Suprapubic skin (tissue), 4 donors: ENCODE measurements at places on chromosomes 7 and 10. TPM values are rescaled to one million over a fixed set of nuclear protein-coding genes. Genes with fewer than 3 reads are reported as not detected.

FLNC gene
- 5.1 TPM for total RNA-seq

CPVL gene
- total RNA-seq, result 17.1 TPM

CHRM2 gene
- total RNA-seq, result not detected

LIPM gene
- 34.9 TPM for total RNA-seq

CTAGE4 gene
- 11.7 TPM for total RNA-seq

ATE1 gene
- 20.3 TPM for total RNA-seq

TRUB1 gene
- 16.4 TPM for total RNA-seq

C7orf33 gene
- total RNA-seq, result not detected

PNLIP gene
- not detected for total RNA-seq

NACAD gene
- 1.1 TPM for total RNA-seq

AKR1C8 gene
- total RNA-seq, result not detected

OPALIN gene
- not detected for total RNA-seq

LDB3 gene
- total RNA-seq, result 3.2 TPM

RBP4 gene
- total RNA-seq, result 16.2 TPM

DNA sequence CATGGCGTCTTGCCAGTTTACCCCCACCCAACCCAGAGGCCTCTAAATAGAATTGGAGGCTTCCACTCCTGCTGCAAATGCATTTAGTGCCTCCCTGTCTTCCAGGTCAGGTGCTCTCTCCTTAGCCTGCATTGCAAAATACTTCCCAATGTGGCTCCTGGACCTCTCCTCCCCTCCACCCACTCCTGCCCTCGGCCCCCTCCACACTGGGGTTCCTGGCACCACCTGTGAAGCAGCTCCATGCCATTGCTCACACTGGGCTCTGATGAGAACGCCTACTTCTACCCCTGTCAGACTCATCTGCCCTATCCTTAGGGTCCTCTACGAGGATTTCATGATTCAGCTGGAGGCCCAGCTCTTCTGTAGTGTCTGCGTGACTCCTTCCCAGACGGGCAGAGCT, 37.4 kb downstream of the C10orf120 start:
- peak; percentile 59 for DNase-seq

DNA sequence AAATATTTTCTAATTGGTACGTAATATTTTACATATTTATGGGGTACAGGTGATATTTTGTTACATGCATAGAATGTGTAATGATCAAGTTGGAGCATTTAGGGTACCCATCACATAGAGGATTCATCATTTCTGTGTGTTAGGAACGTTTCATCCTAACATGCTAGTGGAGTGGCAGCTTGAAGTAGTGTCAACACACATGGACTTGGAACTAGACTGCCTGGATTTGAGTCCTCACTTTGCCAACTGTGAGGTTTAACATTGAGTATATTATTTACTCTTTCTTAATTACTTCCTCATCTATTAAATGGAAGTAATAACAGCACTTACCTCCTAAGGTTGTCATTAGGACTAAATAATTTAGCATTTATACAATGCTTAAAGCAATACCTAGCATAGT, 241.9 kb downstream of the PLXDC2 start:
- no peak for DNase-seq

GRCh38 chr10:110901954-110902819, 16.8 kb downstream of the BBIP1 start:
- DNase-seq, result no peak

GRCh38 chr10:7558036-7558435, 108.7 kb downstream of the ITIH5 start:
- DNase-seq, result no peak

- peak; percentile 69 for DNase-seq
Measured at GRCh38 chr7:107506674-107507339, 37.0 kb downstream of the GPR22 start.

- no peak for DNase-seq
Measured at GRCh38 chr7:96311967-96312366, 9.9 kb downstream of the SLC25A13 start.

DNA sequence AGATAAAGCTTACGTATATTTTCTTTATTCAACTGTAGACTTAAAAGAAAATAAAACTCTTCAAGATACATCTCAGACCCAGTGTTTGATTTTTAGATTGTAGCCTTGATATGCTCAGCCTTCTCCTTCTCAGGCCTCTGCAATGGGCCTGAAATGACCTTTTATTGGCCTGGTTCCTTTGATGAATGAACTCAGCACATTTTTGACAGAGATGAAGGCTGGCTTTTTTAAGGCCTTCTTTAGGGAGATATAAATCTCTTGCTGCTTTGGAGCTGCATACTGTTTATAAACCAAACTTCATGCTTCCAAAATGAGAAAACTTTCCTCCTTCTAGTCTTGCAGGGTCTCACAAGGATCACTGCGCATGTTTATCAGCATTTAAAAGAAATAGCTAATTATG, 1049.8 kb downstream of the LRMDA start:
- no peak for DNase-seq

- DNase-seq, result no peak
Measured at GRCh38 chr7:132377015-132377414, 199.3 kb downstream of the PLXNA4 start.

DNA sequence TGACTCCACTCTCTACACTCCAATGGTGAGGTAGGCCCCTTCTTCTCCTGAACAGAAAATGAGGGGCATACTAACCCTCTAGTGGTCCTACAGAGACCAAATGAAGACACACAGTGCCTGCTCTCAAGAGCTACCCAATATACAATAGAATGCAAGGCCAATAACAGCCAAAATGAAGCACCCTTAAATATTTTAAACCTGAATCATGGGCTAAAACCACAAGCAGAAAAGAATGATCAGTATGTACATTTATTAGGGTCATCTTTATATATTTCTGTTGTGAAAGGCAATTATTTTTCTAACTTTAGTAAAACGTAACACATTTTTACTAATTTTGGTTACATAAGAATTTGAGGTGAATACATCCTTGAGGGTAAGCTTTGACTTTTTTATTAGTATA, 49.9 kb upstream of the COL1A2 start:
- DNase-seq, result no peak

DNA sequence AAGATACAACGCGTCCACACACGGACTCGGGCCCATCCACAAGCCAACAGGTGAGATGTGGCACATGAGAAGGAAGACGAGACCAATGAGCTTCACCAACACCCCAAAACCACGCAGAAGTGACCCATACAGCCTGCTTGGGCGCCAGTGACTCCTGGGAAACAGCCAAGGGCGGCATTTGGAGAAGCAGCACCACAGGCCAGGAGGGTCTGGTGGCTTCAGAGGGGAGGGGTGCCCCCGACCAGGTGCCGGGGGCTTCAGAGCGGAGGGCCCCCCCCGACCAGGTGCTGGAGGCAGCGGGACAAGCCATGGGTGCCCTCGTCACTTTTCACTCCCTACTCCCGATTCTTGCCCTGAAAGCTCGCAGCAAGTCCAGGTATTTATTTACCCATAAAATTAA, 140.1 kb downstream of the DIP2C start:
- no peak for DNase-seq

- DNase-seq, result no peak
Measured at GRCh38 chr7:155545348-155545747, 1.0 kb downstream of the CNPY1 start.

DNA sequence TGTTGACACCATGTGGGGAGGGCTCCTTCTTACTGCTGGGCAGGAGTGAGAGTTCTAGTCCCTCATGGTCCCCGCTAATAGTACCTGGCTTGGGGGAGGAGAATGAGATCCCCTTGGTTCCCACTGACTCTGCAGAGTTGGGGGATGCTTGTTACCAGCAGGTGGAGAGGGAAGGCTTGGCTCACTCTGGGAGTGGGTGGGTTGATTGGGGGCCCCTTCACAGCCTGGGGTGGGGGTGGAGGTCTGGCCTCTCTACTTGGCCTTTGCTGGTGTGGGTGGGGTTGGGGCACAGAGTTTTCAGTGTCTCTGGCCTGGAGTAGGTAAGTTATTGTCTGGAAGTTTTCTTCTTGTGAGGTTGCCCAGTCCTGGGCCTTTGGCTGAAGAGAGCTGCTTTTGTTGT, 31.9 kb downstream of the ADCY1 start:
- DNase-seq, result no peak

DNA sequence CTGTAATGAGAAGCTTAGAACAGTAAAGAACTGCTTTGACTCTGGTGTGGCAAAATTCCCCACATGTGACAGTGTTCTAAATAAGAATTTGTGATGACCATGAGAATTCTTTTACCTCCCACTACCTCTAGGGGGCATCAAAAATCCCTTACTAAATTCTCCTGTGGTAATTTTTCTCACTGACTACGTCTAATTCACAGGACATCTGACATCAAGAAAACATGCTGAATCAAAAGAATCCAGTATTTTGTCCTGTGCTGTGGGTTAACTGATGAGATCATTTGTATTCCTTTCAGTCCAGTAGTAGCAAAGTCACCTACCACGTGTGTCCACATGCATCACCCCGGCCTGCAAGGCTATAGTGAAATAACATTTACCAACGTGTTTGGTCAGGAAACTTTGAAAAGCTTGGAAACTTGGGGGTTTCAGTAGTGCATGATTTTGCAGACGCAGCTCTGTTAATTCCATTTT, 103.8 kb downstream of the ATE1 start:
- no peak for DNase-seq

- DNase-seq, result no peak
Measured at GRCh38 chr7:107446531-107446930, 23.3 kb upstream of the GPR22 start.

DNA sequence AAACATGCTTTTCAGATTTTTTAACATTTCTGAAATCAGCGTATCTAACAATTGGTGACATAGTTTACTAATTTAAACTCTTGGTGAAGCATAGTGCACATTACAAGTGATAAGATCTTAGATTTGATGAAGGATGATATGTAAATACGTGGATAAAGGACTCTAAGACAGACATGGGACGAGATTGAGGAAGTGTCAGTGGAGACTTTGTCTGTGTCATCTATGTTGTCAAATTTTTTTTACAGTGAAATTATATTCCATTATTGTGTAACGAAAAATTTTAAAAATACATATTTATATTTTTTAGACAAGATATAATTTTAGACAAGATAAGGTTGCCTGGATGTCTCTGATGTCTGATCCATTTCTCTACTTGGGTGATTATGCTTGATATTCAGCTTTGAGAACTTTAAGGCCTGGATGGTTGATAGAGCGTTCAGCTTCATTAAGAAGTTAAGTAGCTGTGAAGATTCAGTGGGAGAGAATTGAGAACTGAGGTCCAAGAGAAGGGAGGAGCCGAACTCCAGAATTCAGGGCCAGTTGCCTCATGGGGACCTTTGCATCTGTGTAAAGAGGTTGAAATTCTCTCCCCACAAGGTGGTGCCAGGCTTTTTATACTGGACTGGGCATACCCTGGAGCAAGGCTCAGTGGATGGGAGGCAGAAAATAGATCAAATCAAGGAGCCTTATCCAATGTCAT, 62.7 kb downstream of the KAT6B start:
- no peak for DNase-seq

DNA sequence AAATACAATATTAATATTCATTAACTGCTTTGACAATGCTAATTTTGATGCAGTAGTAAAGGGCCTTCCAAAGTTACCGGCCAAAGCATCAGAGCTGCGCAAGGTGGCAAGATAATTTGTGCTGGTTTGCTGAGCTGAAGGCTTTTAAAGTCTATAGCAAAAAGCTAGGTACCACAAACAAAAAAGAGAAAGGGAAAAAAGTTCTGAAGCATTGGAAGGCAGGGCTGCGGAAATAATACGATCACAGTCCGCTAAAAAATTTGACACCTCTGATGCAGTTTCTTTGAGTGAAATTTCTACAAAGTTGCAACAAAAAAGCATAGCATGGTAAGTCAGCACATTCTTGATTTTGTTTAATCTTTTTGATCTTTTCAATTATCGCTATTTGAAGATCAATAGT, 175.6 kb downstream of the TCF7L2 start:
- DNase-seq, result no peak

DNA sequence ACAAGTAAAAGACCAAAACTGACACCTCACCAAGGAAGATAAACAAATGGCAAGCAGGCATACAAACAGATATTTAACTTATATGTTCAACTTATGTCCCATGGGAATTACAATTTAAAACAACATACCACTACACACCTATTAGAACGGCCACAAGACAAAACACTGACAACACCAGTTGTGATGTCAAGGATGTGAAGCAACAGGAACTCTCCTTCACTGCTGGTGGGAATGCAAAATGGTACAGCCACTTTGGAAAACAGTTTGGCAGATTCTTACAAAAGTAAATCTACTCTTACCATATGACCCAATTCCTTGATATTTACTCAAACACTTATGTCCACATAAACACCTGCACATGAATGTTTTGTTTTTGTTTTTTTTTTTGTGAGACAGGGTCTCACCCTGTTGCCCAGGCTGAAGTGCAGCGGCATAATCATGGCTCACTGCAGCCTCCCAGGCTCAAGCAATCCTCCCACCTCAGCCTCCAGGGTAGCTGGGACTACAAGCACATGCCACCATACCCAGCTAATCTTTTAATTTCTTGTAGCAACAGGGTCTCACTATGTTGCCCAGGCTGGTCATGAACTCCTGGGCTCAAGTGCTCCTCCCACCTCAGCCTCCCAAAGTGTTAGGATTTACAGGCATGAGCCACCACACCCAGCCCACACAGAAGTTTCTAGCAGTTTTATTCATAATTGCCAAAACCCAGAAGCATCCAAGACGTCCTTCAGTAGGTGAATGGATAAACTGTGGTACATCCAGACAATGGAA, 27.3 kb downstream of the HERC4 start:
- DNase-seq, result no peak

GRCh38 chr10:110305767-110306451, 1.2 kb upstream of the SMNDC1 start:
- no peak for DNase-seq

DNA sequence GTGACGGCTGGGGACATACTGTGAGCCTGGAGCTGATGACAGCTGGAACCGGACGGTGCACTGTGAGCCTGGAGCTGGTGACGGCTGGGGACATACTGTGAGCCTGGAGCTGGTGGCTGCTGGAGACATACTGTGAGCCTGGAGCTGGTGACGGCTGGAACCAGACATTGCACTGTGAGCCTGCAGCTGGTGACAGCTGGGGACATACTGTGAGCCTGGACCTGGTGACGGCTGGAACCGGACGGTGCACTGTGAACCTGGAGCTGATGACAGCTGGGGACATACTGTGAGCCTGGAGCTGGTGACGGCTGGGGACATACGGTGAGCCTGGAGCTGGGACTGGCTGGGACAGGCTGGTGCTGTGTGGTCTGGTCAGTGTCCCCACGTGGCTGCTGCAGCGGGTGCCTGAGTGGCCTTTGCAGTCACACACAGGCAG, 47.9 kb downstream of the PTPRN2 start:
- DNase-seq, result no peak
